ENCODE measurements at places on chromosomes 13 and 19. TPM values are rescaled to one million over a fixed set of nuclear protein-coding genes. Genes with fewer than 3 reads are reported as not detected.
A peak's percentile ranks its signal among the peaks of the same experiment; 100 is the strongest.

GRCh38 chr19:46288896-46289588 is 7.8 kb upstream of the HIF3A start:
- no peak for DNase-seq

Gene NXNL1
- total RNA-seq = not detected

- DNase-seq = no peak
Measured at GRCh38 chr19:47095476-47096099, 18.0 kb downstream of the ZC3H4 start.

- DNase-seq = no peak
Measured at GRCh38 chr13:57925751-57926150, 294.2 kb downstream of the PCDH17 start.

- DNase-seq = no peak
Measured at GRCh38 chr13:20457670-20458069, 68.0 kb downstream of the CRYL1 start.

- DNase-seq = no peak
Measured at GRCh38 chr19:38653028-38653571, 5.7 kb downstream of the ACTN4 start.

Gene EDNRB
- total RNA-seq = 110 TPM

DNA sequence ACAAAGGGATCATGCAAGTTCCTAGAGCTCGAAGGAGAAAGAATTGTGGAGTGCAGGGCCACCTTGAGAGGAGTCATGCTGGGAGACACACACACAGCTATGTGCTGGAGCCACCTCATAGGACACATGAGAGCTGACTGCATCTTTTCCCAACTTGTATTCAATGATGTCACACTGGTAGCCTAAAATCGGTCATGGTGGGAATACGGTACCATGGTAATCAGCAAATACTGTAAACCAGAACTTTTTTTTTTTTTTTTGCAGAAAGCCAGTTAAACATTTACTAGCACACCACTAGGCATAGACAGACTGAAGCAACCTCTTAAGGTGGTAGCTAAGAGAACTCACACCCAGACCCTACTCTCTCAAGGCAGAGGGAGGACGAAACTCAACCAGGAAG is 47.0 kb upstream of the INTS6 start:
- DNase-seq = no peak

DNA sequence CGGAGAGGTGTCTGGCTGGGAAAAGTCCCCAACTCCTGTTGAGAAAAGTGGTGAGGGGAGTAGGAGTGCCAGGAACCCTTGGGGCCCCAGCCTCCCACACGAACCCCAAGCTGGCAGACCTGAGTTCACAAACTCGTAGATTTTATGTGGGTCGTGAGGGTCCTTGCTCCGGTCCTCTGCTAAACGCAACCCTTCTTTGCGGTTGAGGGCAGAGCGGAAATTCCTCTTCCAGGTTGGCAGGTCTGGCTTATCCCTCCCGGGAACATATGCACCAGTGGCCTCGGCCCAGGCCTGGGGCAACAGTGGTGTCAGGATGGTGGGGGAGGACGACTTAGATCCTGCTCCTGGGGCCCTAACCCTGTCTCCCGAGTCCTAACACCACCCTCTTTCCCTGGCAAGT is 2.4 kb downstream of the IRF3 start:
- DNase-seq = no peak

- DNase-seq = no peak
Measured at GRCh38 chr13:97904059-97904458, 49.4 kb upstream of the IPO5 start.

- DNase-seq = no peak
Measured at GRCh38 chr19:16449330-16449961, 22.3 kb downstream of the EPS15L1 start.

DNA sequence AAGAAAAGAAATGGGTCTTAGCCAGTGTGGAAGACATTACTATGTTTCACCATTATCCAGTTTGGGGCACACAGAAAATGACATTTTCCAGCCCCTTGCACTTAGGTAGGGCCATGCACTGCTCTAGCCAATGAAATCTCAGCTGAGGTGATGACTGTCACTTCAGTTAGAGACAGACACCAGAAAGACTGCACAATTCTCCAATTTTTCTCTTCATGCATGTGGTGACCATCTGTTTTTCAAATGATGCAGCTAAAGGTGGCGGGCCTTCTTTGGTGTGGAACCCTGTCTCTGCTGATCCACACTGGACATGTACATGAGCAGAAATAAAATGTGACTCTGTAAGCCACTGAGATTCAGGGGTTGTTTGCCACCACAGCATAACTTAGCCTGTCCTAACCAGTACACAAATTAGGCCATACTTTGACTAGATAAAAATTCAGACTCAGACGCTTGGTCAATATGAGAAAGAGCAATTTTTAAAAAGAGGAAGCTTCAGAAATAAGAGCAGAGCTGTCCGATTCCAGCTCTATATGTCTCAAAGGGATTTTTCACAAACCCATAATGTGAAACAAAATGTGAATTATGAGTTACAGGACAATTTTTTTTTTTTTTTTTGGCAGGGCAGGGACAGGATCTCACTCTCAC is 6.7 kb downstream of the ZNF565 start:
- no peak for DNase-seq

GRCh38 chr13:110446575-110446890 is 115.0 kb downstream of the RAB20 start:
- DNase-seq = no peak

Gene KIR2DL3
- total RNA-seq = not detected

Gene EPSTI1
- total RNA-seq = 9.6 TPM

GRCh38 chr19:14654786-14655560 is 19.7 kb downstream of the ADGRE3 start:
- DNase-seq = no peak

Gene GPR180
- 21.5 TPM for total RNA-seq

DNA sequence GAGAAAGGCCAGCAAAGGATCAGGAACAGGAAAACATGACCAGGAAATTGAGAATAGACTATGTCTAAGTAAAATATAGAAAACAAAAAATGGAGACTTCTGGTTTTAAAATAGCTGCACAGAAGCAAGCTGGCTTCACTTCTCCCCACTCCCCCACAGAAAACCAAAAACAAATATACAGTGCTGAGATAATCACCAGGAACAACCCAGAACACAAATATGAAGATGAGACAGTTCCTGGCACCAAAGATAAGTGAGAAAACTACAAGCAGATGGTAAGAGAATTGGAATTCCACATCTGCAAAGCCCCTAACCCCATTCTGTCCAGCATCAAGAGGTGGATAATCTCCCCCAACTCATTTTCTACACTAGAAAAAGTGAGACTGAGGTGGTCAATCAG is 397.7 kb downstream of the SUCLA2 start:
- DNase-seq = no peak

- peak; percentile 67 for DNase-seq
Measured at GRCh38 chr19:56637976-56638555, 4.9 kb upstream of the SMIM17 start.

Gene ZNF285
- total RNA-seq = 11.1 TPM

GRCh38 chr19:11268783-11269267 is 6.5 kb upstream of the DOCK6 start:
- DNase-seq = peak; percentile 71

- DNase-seq = no peak
Measured at GRCh38 chr13:97001636-97002035, 7.4 kb upstream of the OXGR1 start.

Gene ZNF560
- 0.21 TPM for total RNA-seq

- DNase-seq = no peak
Measured at GRCh38 chr19:29162694-29163093, 50.3 kb downstream of the UQCRFS1 start.

- no peak for DNase-seq
Measured at GRCh38 chr19:18001777-18002345, 6.1 kb upstream of the ARRDC2 start.

DNA sequence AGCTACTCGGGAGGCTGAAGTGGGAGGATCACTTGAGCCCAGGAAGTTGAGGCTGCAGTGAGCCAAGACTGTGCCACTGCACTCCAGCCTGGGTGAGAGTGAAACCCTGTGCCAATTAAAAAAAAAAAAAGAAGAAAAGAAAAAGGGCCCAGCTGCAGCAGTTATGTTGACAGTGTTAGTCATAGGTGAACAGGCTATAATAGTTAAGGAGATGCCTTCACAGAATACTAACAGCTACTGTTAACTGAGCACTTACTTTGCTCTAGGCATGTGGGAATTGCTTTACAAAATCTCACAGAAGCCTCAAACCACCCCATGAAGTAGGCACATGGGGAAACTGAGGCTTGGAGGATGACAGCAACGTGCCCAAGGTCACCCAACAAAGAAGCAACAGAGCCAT is 3.9 kb downstream of the FBXO17 start:
- DNase-seq = no peak

- DNase-seq = no peak
Measured at GRCh38 chr13:100987948-100988347, 313.4 kb upstream of the TMTC4 start.

DNA sequence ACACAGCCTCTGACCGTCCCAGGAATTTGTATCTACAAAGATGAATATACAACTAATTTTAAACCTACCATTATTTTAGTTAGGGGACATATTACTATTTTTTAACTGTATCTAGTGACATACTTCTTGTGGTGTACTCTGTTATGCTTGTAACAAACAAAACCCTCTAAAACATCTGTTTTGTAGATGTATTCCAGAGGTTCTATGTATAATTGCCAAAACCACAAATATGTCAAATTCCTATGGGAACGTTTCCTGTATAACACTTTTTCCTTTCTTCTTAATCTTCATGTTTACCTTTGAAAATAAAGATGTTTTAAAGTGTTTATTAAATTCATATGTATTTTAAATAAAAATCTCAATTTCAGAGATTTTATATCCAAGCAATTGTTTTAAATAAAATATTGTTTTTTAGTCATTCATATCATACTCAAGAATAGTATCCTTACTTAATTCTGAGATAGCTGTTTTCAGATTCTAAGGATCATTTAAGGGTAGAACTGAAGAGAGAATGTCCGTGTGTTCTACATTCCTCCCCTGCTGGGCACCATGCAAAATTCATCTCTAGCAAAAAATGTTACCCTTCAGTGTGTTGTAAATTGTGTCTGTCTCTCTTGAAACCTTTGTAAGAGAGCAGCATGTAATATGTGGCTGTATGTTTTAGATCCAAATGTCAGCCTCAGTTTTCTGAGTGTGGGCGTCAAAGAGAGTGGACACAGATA is 1327.7 kb downstream of the EFNB2 start:
- DNase-seq = no peak

DNA sequence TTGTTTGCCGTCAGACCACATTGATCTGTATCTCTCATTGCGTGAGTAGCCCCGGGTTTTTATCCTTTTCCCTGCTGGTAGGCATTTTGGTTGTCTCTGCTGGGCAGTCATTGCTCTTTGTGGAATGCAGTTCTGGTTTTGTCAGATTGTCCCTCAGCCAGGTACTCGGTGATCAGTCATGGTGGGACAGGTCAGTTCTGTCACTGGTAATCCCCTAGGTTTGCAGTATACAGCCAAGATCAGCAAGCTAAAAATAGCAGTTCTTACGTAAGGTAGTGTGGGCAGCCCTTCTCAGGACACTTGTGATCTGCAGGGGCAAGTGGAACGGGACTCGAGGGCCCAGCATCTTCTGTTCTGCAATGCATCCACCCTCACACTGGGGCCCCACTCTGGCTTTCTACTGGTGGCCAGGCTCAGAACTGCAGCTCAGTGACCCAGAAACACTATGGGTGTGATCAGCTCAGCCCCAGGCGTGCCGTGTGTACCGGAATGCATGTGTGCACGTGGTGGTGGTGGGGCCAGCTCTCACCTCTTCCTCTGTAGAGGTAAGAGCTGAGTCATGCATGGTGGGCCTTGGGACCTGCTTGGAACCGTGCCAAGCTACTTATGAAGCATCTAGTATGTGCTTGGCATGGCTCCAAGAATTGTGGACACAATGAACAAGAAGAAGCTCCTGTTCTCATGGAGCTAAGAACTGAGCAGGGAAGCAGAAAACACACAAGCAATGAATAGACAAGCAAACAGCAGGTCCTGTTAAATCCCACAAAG is 6.3 kb downstream of the PLEKHF1 start:
- DNase-seq = no peak

DNA sequence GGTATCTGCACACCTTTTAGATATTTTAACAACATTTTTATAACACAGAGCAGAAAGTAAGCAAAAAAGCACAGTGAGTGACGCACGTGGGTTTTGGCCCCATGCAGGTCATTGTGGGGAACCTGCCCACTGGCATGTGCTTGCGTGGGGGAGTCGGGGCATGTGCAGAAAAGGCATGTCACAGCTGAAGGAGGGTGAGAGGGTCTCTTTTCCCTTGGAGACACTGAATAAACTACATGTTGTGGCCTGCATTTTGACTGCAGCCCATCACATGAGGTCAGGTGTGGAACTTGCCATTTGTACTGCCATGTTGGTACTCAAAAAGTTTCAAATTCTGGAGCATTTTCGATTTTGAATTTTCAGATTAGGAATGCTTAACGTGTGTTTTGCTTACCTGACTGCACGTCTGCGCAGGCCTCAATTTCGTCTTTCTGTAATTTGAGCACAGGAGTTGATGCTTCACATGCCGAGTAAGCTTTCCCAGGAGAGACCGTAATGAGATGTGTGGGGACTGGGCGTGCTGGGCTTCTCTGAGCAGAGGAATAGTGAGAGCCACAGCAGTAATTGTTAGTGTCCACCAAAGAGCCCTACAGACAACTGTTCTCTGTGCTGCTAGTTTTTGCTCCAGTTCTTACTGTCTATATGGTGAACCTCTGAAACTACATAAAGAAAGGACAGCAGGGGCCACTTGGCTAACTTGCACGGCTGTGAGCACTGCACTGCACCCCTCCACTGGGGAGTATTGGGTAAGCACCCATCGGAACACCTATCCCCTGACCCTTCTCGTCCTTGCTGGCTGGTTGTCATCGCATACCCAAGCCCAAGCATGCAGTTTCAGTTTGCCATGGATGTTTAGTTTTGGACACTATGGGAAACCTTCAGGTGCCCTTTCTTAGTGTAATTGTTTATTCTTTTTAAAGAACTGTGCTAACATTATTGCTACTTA is 72.9 kb upstream of the GPR183 start:
- no peak for DNase-seq

Gene GJA3
- 0.21 TPM for total RNA-seq

DNA sequence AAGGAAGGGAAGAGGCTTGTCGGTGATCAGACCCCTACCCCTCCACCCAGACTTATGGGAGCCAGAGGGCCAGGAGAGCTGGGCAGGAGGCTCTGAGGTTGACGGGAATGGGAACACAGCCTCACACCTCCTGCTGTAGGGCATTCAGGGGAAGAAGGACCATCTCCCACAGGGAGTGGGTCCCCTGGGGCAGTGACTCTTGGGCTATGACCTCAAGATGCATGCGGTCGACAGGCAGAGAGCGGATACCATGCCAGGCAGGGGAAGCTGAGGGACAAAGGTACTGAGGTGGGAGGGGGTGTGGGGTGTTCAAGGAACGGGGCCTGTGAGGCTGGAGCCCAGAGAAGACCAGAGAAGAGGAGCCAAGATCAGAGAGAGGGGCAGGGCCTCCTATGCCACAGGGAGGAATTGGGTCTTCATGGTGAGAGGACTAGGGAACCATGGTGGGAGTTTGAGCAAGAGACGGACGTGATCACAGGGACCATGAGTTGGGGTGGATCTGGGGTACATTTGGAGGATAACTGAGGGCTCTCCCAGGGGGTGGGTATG is 4.6 kb upstream of the TCF3 start:
- no peak for DNase-seq

DNA sequence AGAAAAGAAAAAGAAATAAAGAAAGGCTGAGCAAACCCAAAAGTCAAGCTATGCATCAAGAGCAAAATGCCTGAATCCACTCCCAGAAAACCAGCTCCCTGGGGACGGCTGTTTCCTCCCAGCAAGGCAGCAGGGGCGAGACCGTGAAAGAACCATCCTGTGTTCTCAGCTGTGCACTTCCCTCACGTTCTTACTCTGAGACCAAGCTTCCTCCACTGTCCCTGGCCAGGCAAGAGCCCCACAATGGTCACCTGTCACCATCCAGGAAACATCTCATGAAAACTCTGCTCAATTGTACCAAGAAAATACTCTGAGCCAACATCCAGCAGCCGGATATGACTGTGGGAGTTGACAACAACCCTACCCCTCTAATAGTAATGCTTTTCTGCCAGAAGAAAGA is 22.9 kb downstream of the RAB20 start:
- no peak for DNase-seq

All from urinary bladder (tissue), 4 donors.